ENCODE measurements at places on chromosomes 13 and 19.

DNA sequence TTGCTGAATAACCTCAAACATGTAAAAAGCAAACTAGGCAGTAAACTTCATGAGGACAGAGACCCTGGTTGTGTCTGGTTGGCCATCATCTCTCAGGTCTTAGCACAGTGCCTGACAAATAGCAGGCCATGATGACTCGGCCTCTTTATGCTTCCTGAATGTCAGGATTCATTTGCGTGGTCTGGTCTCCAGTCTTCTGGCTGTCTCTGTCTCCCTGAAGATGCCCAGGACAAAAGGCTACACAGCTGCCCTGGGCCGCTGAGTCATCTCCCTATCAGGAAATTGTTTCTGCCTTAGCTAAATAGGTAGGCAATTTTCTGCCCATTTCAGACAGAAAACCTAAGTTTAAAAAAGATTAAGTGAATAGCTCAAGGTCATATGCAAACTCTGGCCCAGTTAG is 84.1 kb upstream of the FNDC3A start:
- no peak for DNase-seq

- DNase-seq: no peak
Observed at GRCh38 chr19:15248648-15249527, 16.6 kb upstream of the EPHX3 start.

- DNase-seq: no peak
Observed at GRCh38 chr19:373391-374182, 29.0 kb upstream of the MIER2 start.

DNA sequence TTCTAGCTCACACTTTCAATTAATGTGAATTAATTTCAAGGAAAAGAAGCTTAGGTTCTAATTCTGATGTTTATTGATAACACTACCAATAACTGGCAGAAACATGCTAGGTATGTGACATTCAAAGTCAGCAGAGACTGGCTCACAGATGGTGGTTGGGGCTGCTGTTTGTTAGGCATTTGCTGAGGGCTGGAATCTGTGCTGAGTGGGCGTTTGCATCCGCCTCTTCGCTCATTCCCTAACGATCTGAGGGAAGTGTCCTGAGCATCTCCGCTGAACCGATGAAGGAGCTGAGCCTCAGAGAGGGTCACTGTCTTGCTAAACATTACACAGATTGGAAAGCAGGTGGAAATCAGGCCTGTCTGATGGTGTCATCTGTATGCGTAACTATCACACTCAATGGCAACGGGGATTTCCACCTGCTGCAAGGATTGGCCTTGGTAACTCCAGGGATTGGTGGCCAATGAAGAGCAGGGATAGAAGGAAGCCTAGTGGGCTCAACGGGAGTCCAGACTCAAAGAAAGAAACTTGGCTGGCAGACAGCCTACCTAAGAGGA is 338.9 kb downstream of the TEX29 start:
- DNase-seq: no peak

All from GM06990 (cell line).